Stimulated activated CD4-positive, alpha-beta T cell treated with anti-CD3 and anti-CD28 coated beads, Interleukin-1b, Interleukin-23, amount 100 ng/mL, for 1 hour (primary cell): ENCODE measurements at places on chromosomes 12 and 14.

DNA sequence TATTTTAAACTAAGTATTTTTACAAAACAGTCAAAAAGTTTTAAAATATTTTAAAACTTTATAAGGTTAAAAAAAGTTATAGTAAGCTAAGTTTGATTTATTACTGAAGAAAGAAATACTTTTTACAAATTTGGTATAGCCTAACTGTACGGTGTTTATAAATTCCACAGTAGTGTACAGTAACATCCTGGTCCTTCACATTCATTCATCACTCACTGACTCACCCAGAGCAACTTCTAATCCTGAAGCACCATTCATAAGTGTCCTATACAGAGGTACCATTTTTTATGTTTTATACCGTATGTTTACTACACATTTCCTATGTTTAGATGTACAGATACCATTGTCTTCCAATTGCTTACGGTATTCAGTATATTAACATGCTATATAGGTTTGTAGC is 170.0 kb downstream of the KLHL28 start:
- DNase-seq, result no peak

DNA sequence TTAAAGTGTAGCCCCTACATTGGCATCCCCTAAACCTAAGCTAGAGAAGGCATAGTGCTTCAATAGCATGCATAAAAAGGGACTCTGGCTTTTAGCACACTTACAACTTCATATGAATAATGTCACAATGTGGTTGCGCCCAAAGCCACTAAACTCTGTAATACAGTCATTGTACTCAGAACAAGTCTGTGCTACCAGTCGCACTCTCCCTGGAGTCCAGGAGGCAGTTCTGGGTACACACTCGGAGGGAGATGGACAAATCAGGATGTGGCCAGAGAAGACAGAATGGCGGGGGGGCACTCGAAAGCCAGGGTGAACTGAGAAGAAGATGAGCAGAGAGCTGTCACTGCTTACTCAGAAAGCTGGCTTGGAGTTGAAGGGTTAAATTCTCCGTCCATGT is 10.6 kb downstream of the SAMD4A start:
- no peak for DNase-seq

GRCh38 chr14:91229743-91230200 is 14.7 kb downstream of the GPR68 start:
- DNase-seq, result no peak

DNA sequence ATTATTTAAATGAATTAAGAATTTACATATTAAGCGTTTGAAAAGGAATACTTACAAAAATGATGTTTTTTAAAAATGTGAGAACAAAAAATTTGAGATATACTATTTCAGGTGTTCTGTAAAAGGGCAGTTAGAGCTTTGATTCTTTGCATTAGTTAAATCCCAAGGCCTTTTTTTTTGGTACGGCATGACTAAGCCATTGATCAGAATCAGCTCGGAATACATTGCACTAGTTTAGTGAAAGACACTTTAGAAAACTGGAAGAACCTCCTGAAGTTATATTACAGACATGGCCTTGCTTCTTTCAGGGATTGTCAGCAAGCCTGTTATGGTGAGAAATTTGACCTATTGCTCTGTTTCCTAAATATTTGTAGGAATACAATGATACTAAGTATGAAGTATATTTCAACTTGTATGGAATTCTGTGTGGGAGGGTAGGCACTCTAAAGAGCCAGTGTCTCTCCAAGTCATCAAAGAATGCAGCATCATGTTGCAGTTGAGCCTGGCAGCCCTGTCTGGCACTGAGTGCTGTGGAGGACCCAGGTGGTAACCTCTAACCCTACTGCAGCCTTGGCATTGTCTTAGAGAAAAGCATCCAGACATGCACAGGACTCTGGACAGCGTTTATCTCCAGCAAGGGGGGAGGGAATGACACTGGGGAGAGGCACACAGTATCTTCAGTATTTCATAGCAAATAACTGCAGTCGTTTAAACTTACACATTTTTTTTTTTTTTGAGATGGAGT is 1.5 kb downstream of the KLC1 start:
- no peak for DNase-seq

- no peak for DNase-seq
Measured at GRCh38 chr14:51487848-51488247, 163.9 kb upstream of the FRMD6 start.

DNA sequence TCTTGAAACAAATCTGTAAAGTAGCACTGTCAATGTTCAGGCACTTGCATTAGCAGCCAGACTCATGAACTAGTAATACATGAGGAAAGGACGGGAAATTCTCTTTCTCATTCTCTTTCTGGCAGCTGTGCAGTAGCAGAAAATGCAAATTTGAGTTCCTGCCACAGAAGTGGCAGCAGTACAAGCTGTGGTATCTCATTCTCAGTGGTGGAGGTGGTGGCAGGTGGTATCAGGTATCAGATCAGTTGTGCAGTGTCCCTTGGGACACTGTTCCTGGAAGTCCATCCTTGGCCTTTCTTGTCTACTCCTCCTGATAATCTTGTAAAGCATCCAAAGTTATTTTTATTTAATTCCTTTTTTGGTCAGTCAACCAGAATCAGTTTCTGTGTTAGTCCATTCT is 103.0 kb downstream of the C12orf42 start:
- DNase-seq, result no peak

DNA sequence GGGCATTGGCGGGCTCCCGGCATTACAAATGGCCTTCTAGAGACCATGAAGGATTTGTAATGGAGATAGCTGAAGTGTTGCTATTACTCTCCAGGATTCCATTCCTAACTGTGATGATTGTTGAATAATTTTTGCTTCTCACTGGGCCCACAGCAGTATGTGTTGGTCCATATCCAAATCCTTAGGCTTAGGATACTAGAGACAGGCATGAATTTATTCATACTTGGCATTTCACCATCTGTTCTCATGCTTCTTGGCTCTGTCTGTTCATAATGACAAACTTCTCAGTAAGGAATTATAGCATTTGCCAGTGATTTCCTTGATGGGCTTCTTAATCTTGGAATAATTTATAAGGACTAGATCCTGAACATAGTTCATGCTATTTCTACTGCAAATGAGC is 832.9 kb downstream of the C12orf50 start:
- DNase-seq, result no peak

GRCh38 chr12:64097366-64098105 is 124.6 kb downstream of the KICS2 start:
- no peak for DNase-seq

GRCh38 chr12:108560321-108560721 is 652 bp downstream of the SART3 start:
- DNase-seq, result no peak

DNA sequence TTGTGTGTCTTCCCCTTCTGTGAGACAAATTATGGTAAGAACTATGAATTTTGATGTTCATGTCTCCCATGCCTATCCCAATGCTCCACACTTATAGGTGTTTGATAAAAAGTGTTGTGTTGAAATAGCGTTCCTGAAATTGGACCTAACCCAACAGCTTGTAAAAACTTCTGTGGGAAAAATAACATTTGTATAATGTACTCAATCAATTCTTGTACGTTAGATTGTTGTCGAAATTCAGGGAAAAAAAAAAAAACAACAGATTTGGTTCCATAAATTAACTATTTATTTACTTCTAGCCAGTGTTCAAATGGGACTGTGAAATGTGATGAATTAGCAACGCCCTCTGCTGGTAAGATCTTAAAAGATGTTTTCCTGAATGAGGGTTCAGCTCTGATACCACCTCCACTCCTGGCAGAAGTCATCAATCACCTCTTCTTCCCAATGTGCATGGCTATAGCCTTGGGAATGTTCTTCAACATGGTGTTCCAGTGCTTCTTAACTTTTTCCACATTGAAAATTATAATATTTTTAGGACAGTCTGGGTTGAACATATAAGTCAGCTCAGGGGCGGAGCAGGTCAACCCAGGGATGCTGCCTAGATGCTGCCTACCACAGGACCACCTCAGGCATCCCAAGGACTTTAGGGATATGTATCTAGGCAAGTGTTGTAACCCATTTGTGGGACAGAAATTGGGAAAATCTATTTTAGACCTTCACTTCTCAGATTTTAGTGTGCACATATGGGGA is 170.6 kb downstream of the OTOGL start:
- no peak for DNase-seq

GRCh38 chr12:15707516-15708199 is 81.5 kb downstream of the EPS8 start:
- DNase-seq, result no peak

DNA sequence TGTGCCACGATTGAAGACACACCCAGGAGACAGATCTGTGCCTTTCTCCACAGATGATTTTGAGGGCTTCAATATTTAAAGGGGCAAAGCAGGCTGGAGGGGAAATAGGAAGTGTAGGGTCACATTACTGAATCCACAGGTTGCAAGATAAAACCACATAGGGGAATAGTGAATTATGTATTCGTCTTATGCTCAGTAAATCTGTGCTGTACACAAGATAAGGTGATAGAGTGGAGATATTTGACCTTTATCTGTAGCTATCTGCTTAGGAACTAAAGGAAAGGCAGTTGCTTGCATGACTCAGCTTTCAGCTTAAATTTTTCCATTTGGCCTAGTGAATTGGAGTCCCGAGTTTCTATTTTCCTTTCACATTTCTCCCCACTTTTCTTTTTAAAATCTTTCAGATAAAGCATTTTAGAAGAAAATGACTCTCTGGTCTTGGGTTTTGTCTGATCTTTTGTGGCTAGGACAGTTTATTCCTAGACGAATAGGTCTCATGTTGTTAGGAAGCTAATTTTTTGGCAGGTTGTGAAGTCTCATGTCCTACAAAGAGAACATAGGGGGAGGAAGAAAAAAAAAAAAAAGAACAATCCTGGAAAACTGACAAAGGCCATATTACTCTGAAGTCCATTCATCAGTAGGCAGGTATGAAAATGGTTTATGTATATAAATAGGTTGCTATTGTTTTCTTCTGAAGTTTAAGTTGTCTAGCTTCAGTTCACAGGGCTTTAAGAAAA is 55.4 kb downstream of the FBXO33 start:
- DNase-seq, result no peak

- no peak for DNase-seq
Measured at GRCh38 chr14:92287987-92288386, 35.0 kb upstream of the SLC24A4 start.

- no peak for DNase-seq
Measured at GRCh38 chr14:92563359-92563758, 49.8 kb downstream of the RIN3 start.

DNA sequence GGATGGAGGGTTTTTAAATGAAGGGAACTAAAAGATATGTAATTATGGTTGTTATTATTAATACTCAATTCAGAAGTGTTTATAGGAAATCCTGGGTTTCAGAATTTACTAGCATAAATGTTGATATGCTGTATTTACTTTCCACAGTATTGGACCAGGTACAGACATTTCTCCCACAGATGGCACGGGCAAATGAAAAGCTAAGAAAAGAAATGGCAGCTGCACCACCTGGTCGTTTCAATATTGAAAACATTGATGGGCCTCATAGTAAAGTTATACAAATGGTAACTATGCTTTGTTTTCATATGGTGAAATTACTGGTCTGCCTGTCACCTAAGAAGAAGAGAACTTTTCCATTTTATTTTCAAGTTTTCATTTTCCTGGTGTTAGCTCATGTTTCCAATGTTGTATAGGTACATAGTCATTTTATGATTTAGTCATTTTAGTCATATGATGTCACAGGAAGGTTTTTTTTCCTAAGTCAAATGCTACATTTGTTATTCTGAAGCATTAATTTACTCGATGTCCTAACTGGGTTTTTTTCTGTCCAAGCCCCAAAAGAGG is 5.5 kb downstream of the NOPCHAP1 start:
- no peak for DNase-seq

GRCh38 chr12:1634590-1635191 is 5.7 kb downstream of the WNT5B start:
- DNase-seq, result no peak

GRCh38 chr12:115094163-115094816 is 410.3 kb upstream of the TBX3 start:
- DNase-seq, result no peak

GRCh38 chr12:89663577-89664357 is 44.9 kb downstream of the ATP2B1 start:
- DNase-seq, result no peak

- no peak for DNase-seq
Measured at GRCh38 chr14:103228076-103228806, 105.0 kb downstream of the TNFAIP2 start.
